ENCODE measurements at places on chromosomes 3 and 15.
A peak's percentile ranks its signal among the peaks of the same experiment; 100 is the strongest.

DNA sequence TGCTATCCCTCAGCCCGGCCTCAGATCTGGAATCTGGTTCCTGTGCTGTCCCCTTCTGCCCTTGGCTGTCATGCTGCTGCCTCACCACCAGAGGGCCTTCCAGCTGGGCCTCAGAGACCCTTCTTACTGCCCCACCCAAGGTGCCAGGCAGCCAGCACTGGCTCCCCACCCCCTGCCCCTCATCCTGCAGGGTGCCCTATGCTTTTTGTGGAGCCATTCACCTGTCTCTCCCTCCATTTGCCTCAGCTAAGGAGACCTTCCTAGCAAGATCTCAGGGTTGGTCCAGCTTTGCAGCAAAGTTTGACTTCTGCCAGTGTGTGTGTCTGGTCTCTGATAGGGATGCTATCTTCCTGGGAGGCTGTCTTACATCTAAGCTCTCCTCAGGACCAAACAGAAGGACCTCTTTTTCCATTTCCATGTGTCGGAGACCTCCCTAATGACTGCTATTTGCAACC lies 1.9 kb upstream of the VWA5B2 start:
- DNase-seq: peak; percentile 62

DNA sequence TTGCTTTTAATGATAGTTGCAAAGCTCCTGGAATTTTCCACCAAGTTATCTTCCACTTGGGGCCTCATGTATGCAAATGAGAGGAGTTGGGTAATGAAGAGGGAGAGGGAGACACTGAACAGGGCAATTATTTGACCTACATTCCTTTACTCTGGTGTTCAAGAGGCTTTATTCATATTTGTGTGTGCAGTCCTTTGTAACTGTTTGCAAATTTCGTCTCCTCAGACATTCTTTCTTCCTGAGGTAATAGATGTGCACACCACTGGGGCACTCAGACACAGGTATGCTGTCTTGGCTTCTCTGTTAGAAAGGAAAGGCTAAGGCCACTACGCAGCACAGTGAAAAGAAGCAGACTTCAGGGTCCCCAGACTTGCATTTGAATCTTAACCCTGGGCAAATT lies 189.7 kb upstream of the IL12A start:
- no peak for DNase-seq

DNA sequence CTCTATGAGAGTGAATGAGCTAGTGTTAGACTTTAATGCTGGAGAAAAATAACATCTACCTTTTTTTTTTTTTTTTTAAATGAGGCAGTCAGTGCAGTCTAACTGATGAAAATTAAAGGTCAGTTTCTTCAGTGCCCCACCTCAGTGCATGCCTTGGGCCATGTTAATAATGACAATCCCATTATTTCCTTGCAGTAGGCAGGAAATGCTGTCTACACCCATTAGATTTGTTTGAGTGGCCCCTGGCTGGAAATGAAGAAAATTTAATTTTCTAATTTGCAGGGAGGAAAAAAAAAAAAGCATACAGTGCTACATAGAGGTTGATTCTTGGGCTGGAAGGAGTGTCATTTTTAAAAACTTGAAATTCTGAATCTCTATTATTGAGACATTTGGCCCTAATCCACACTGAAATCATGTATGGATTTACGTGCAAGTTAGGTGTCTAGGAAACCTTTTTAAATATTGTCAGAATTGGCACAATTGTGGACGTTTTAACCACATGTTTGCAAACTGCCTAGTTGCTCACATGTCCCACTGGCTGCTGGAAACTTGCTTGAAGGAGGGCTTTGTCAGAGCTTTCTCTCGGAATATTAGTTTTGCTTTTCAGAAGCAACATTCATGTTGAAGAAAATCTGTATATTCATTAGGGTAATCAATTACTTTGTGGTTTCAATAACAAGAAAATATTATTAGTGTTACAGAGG lies 18.4 kb downstream of the FNDC3B start:
- DNase-seq: no peak

DNA sequence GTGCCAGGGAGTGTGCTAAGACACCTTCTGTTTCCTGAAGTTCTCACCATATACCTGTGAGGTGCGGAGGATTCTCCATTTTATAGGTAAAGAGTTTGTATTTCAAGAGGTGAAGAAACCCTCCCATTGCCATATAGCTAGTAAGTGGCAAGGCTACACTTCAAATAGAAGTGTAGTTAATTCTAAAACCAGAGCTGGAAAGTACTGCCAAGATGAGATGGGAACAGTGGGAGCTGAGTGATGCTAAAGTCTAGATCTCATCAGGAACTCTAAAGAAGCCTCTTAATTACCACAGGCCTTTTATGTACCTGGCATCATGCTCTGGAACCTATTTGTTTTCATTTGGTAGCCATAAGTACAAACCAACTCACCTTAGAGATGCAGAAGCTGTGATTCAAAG lies 98.6 kb upstream of the NUDT16 start:
- DNase-seq: no peak

DNA sequence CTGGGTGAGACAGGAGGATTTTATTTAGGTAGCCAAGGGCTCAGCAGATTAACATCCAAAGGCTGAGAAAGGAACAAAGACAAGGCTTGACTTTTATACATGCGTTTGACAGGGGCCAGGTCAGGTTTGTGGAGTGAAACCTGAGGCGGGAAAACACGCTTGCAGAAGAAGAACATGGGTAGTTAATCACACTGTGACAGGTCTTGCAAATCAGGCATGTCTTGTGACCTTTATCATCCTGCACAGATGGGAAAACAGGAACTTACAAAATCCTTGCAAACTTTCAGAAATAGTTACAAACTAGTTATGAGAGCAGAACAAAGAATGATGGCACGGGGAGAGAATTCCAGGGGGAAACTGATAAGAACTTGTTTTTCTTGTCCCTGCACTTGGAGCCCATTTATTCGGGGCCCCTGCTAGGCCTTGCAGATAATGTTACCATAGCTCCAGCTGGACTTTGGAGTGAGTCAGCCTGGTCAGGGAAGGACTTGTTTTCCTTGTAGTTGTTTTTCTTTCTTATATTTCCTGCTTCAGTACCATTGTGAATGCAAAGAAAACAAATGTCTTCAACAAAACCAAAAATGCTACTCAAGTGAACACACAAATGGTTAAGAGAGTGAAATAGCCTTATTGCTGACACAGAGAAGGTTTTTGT lies 965.9 kb upstream of the ROBO1 start:
- DNase-seq: peak; percentile 39

- no peak for DNase-seq
These were observed 7.3 kb downstream of the SETD5 start for GRCh38 chr3:9404680-9405079.

DNA sequence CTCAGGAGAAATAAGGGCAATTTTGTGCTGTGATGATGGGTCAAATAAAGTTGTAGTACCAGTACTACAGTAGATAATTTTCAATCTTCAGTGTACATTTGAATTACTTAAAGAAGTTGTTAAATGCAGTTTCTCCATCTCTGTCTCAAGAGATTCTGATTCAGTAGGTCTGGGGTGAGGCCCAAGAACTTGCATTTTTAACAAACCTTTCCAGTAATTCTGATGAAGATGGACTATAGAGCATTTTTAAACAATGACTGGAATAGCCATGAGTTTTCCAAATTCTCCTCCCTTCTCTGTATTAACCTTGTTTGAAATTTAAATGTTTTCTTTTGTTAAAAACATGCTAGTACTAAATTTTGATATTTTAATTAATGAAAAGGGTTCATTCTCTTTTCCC lies 127.0 kb upstream of the CD96 start:
- no peak for DNase-seq

All from hematopoietic multipotent progenitor cell (in vitro differentiated cells).